ENCODE measurements at places on chromosomes 12 and 14.

DNA sequence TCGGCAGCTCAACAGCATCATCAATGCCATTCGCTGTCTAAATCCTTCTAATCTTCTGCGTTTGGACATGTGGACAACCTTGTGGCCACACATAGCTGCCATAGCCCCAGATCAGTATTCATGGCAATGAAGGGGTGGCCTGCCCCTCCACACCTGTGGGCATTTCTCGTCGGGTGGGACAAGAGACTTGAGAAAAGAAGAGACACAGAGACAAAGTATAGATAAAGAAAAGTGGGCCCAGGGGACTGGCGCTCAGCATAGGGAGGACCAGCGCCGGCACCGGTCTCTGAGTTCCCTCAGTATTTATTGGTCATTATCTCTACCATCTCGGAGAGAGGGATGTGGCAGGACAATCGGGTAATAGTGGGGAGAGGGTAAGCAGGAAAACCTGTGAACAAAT is 42.3 kb downstream of the MAGOHB start:
- peak; percentile 22 for DNase-seq
- H3K36me3 ChIP-seq: no peaks in the 10 kb centered on the region
- H3K4me3 ChIP-seq: no peak overlapping the region
- H3K27me3 ChIP-seq: no peaks in the 10 kb centered on the region
- no peaks in the 10 kb centered on the region for H3K4me1 ChIP-seq

DNA sequence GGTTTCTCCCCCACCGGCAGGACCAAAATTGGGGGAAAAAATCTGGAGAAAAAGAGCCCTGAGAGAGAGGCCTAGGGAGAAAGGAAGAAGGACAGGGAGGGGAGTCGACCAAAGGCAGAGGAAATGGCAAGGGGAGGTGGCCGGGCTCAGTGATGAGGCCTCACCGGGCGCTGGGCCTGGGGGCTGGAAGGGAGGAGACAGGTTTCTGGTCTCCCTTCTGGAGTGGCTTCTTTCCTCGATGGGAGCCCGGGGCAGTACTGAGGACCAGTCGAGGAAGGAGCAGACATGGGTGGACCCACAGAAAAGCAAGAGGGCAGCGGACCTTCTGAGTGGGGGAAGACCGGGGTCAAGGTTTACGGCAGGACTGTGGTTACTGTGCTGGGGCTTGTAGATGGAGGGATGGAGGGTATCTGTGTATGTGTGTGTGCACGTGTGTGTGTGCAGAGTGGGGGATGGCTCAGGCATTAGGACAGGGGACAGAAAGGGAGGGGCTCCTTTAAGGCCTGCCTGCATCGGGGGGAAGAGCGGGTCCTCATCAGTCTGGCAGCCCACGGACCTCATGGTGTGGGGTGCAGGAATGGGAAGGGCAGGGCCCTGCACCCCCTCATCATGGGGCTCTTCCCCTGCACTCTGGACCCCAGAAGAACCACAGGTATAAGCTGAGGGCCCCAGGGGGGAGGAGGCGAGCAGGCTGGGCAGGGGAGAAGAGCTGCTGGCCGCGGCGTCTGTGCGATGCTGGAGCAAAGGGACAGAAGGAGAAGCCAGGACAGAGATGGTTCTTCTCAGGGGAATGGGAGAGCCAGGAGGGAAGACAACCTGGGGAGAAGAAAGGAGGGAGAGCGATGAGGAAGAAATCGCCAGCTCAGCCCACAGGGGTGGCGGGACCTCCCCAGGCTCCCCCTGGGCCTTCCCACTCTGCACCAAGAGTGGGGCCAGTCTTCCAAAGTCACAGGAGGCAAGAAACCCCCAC is 15.1 kb upstream of the RPLP0 start:
- peaks cover 20% of the 10 kb centered on the region for H3K36me3 ChIP-seq
- no peak for DNase-seq
- no peak overlapping the region for H3K4me3 ChIP-seq
- H3K27me3 ChIP-seq: no peaks in the 10 kb centered on the region
- no peak overlapping the region for H3K27ac ChIP-seq

- DNase-seq: no peak
- no peaks in the 10 kb centered on the region for H3K36me3 ChIP-seq
- no peaks in the 10 kb centered on the region for H3K4me1 ChIP-seq
- no peak overlapping the region for H3K4me3 ChIP-seq
These were observed 20.2 kb downstream of the TNFAIP2 start for GRCh38 chr14:103143506-103143905.

DNA sequence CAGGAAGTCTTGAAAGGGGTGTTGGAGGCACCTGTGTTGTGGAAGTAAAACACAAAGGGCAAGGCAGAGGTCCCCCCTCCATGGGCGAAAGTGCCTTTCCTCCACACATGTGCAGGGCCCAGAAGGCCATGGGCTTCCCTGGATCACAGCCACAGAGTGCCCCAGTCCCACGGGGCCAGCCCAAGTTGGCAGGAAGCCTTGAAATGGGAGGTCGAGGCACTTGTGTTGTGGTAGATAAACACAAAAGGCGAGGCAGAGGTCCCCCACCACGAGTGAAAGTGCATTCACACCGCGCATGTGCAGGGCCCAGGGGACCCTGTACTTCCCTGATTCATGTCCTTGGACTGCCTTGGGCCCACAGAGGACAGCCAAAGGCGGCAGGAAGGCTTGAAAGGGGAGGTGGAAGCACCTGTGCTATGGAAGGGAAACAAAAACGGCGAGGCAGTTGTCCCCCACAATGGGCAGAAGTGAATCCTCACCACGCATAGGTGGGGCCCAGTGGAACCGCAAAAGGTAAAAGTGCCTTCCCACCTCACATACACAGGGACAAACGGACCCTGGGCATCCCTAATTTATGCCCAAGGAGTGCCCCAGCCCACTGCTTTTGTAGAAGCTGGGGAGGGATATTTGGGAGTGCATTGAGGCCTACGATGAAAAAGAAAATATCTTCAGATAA is 585.4 kb downstream of the ALG10 start:
- H3K4me1 ChIP-seq: no peaks in the 10 kb centered on the region
- H3K36me3 ChIP-seq: no peaks in the 10 kb centered on the region
- H3K27ac ChIP-seq: no peak overlapping the region
- DNase-seq: no peak
- H3K27me3 ChIP-seq: no peaks in the 10 kb centered on the region

GRCh38 chr12:113006206-113006605 is 27.9 kb downstream of the OAS2 start:
- H3K27ac ChIP-seq: no peak overlapping the region
- H3K36me3 ChIP-seq: no peaks in the 10 kb centered on the region
- H3K4me1 ChIP-seq: no peaks in the 10 kb centered on the region
- no peak overlapping the region for H3K4me3 ChIP-seq
- no peaks in the 10 kb centered on the region for H3K27me3 ChIP-seq
- no peak for DNase-seq

DNA sequence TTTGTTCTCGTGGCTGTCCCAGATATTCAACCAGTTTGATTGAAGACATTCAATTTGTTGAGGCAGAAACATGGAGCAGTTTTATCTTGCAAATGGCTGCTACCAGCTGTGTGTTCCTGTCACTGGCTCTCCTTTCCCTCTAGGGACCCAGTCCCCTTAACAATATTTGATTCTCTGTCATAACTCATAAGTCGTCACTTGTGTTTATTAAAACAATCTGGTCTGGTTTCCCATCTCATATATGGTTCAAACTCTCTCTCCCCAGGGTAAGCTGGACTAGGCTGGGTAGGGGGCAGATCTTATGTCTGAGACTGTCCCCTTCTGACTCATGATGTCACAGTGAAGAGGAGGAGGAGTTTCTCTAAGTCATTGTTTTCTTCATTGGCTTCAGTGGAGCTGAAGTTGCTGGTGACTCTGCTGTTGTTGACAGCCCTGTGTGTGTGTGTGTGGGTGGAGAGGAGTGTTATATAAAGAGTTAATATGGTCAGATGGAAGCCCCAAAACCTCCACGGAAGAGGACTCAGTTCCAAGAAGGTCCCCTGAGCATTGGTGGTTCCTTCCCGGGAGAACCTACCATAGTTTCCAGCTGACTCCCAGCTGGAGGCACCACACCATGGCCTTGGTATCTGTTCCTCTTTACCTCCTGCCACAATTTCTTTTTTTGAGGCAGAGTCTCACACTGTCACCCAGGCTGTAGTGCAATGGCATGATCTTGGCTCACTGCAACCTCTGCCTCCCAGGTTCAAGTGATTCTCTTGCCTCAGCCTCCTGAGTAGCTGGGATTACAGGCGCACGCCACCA is 16.1 kb upstream of the GNG2 start:
- H3K4me1 ChIP-seq: no peaks in the 10 kb centered on the region
- no peak for DNase-seq
- H3K4me3 ChIP-seq: no peak overlapping the region
- no peaks in the 10 kb centered on the region for H3K36me3 ChIP-seq
- no peaks in the 10 kb centered on the region for H3K27me3 ChIP-seq
- no peak overlapping the region for H3K27ac ChIP-seq

DNA sequence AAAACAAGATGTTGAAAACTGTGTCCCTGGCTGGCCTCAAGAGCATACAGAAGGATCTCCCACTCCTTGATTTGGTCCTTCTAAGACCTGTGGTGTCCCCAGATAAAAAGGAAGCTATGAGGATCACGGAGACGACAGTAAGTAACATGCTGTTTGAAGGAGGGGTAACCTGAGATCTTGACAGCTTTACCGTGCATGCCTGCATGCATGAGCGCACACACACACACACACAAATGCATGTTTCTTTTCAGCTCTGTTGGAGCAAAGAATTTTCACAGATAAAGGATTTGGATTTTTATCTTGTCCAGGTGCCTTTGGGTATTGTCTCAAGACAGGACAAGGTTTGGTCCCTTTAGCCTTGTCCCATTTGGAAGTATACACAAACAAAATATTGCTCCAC is 411.6 kb upstream of the CCDC196 start:
- no peaks in the 10 kb centered on the region for H3K4me1 ChIP-seq
- H3K36me3 ChIP-seq: no peaks in the 10 kb centered on the region
- H3K27me3 ChIP-seq: no peaks in the 10 kb centered on the region
- H3K4me3 ChIP-seq: no peak overlapping the region
- no peak overlapping the region for H3K27ac ChIP-seq
- DNase-seq: no peak

DNA sequence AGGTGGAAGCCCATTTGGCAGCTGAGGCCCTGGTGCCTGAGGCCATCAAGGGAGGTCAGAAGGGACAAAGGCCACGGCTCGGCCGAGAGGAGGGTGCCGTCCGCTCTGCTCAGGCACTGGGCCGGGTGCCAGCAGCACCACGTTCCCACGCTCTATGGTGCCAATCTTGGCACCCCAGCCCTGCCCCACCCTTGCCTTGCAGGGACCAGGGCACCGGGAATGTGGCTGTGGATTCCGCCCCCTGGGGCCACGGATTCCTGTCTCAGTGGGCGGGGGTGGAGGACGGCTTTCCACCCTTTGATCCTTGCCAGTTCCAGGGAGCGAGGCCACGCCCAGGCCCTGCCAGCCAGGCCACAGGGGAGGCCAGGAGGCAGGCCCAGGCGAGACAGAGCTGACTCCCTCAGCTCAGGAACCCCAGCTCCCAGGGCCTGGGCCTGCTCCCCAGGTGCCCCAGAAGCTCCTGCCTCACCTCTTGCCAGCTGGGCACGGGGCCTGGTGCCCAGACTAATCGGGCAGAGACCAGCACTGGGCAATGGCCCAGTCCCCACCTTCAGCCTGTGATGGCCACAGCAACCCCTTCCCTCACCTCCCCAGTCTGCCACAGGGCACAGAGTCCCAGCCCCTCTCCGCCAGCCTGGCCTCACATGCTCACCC is 26.4 kb upstream of the GPR132 start:
- H3K27ac ChIP-seq: no peak overlapping the region
- no peak overlapping the region for H3K4me3 ChIP-seq
- H3K36me3 ChIP-seq: no peaks in the 10 kb centered on the region
- peaks cover 2% of the 10 kb centered on the region for H3K27me3 ChIP-seq

- DNase-seq: no peak
- no peaks in the 10 kb centered on the region for H3K27me3 ChIP-seq
- H3K4me3 ChIP-seq: no peak overlapping the region
- H3K27ac ChIP-seq: peak overlapping the region; percentile 56
These were observed 8.9 kb upstream of the SAV1 start for GRCh38 chr14:50676814-50677516.

DNA sequence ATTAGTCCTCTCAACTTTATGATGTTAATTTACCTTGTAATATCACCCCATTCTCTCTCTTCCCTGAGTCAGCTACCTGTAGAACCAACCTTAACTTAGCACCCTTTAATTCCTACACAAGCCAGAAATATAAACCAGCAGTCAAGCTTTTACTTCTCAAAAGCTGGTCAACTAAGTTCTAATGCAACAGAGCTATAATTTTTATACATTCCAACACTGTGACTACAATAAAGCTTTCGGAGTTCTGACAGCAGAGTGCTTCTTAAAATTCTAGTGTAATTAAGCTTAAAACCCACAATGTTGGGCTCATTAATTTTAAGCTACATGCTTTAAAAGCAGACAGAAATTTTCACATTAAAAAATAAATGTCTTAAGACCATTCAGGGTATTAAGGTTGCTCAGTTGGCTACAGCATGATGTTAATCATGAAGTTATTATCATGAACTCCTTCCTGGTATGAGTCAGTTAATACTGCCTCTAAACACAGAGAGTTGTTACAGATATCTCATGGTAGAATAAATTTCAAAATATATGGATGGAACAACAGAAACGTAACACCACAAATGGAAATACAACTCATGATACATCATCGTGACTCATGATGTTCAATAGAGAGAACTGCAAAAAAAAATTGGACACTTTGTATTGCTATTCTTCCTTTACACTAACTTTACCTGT is 126.7 kb downstream of the EPS8 start:
- no peak overlapping the region for H3K27ac ChIP-seq
- no peak overlapping the region for H3K4me3 ChIP-seq
- no peak for DNase-seq
- H3K36me3 ChIP-seq: no peaks in the 10 kb centered on the region
- no peaks in the 10 kb centered on the region for H3K27me3 ChIP-seq
- H3K4me1 ChIP-seq: no peaks in the 10 kb centered on the region

GRCh38 chr14:98293576-98293975 is 978.4 kb downstream of the BCL11B start:
- H3K4me3 ChIP-seq: no peak overlapping the region
- H3K36me3 ChIP-seq: no peaks in the 10 kb centered on the region
- DNase-seq: no peak
- no peaks in the 10 kb centered on the region for H3K27me3 ChIP-seq
- no peak overlapping the region for H3K27ac ChIP-seq

DNA sequence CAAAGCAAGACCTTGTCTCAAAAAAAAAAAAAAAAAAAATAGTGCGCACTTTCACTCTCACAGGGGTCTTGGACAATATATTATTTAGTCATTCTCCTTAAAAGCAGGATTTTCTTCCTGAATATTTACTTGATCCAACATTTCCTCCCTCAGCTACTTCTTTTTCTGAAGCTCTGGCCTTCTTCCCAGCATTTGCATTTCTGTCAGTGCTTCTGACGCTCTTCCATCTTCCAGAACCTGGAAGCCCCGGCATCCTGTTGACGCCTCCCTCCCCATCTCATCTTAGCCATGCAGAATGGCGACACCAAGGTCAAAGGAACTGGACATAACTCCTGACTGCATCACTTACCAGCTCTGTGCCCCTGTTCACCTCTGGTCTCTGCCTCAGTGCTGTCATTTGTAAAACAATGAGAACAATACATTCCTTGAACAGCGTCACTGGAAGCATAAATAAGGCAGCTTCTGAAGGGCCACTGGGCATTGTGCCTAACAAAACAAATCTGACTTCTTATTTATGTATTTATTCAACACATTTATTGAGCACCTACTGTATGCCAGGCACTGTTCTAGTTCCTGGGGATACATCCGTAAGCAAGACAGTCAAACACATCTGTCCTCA is 90.9 kb upstream of the MDM1 start:
- H3K4me1 ChIP-seq: no peaks in the 10 kb centered on the region
- H3K4me3 ChIP-seq: no peak overlapping the region
- no peak for DNase-seq
- H3K27ac ChIP-seq: no peak overlapping the region
- H3K27me3 ChIP-seq: no peaks in the 10 kb centered on the region

GRCh38 chr12:93128332-93128707 is 199.2 kb upstream of the EEA1 start:
- no peaks in the 10 kb centered on the region for H3K27me3 ChIP-seq
- no peak for DNase-seq
- H3K36me3 ChIP-seq: no peaks in the 10 kb centered on the region
- H3K4me3 ChIP-seq: no peak overlapping the region
- H3K4me1 ChIP-seq: no peaks in the 10 kb centered on the region
